Activated B cell treated with CpG ODN at 0.5 μM for 24 hours (primary cell): ENCODE measurements at places on chromosomes 12 and 14. TPM values are rescaled to one million over a fixed set of nuclear protein-coding genes. Genes with fewer than 3 reads are reported as not detected.

The PMCH gene
- total RNA-seq = not detected in 2 replicates

The ITFG2 gene
- total RNA-seq = 90.1 and 90.6 TPM in 2 replicates

The FGF6 gene
- total RNA-seq = not detected in 2 replicates

The CCDC63 gene
- not detected in 2 replicates for total RNA-seq

The ART4 gene
- not detected in 2 replicates for total RNA-seq

The ADCY4 gene
- total RNA-seq = 2.3 and 2.4 TPM in 2 replicates

The IL22 gene
- not detected in 2 replicates for total RNA-seq

The ADCK1 gene
- 8.6 and 10.4 TPM in 2 replicates for total RNA-seq

DNA sequence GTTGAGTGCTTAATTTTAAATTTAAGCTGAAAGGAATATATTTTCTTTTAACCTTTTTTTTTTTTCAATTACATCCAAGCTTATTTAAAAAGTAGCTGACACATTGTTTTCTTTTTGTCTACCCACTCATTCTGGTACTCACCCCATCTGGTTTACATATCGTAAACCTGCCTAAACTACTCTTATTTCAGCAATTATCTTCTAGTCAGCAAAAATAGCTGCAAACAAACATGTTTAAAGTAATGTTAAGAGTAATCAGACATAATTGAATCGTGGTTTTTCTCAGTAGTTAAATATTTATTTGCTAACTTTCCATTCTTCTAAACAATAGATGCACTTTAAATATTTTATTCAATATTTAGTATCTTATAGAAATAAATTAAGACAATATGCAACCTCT, 492.7 kb upstream of the MGAT4C start:
- H3K36me3 ChIP-seq = no peaks in the 10 kb centered on the region
- no peaks in the 10 kb centered on the region for H3K4me1 ChIP-seq
- H3K4me3 ChIP-seq = no peak overlapping the region
- no peaks in the 10 kb centered on the region for H3K27me3 ChIP-seq

- DNase-seq = no peak
- H3K4me3 ChIP-seq = no peak overlapping the region
- H3K36me3 ChIP-seq = peaks cover 8% of the 10 kb centered on the region
- H3K27ac ChIP-seq = no peak overlapping the region
These were observed 102.6 kb downstream of the OSBPL8 start for GRCh38 chr12:76457010-76457409.

- H3K36me3 ChIP-seq = no peaks in the 10 kb centered on the region
- no peak for DNase-seq
- no peaks in the 10 kb centered on the region for H3K27me3 ChIP-seq
- H3K4me1 ChIP-seq = no peaks in the 10 kb centered on the region
These were observed 326.7 kb downstream of the ADGRD1 start for GRCh38 chr12:131280426-131280825.

GRCh38 chr14:51787352-51787751, 73.1 kb upstream of the GNG2 start:
- H3K4me1 ChIP-seq = no peaks in the 10 kb centered on the region
- H3K27me3 ChIP-seq = peaks cover 45% of the 10 kb centered on the region
- DNase-seq = no peak
- no peak overlapping the region for H3K27ac ChIP-seq
- no peak overlapping the region for H3K4me3 ChIP-seq

- H3K36me3 ChIP-seq = no peaks in the 10 kb centered on the region
- H3K27me3 ChIP-seq = no peaks in the 10 kb centered on the region
- no peak overlapping the region for H3K27ac ChIP-seq
- H3K4me1 ChIP-seq = no peaks in the 10 kb centered on the region
These were observed 191.1 kb downstream of the CALM1 start for GRCh38 chr14:90587918-90588317.

- no peaks in the 10 kb centered on the region for H3K27me3 ChIP-seq
- H3K4me3 ChIP-seq = no peak overlapping the region
- H3K27ac ChIP-seq = no peak overlapping the region
- H3K4me1 ChIP-seq = no peaks in the 10 kb centered on the region
- H3K36me3 ChIP-seq = peaks cover 28% of the 10 kb centered on the region
These were observed 12.1 kb downstream of the MDM1 start for GRCh38 chr12:68319988-68320623.

DNA sequence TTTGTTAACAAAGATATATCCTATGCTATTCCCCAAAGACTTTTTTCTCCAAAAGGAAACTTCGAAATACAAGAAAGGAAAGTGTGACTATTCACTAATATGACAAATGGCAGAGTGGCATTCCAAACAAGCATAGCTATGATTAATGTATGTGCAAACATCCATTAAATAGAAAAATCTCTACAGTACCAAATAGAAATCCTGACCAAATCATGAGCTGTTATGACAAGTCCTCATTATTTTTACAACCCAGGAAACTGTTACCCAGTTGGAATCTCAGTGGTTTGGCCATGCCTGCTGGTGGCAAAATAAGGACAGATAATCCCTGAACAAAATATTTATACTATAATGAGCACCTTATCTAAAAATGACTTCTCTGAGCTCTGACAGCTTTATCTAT, 202.1 kb downstream of the SEC23A start:
- H3K27ac ChIP-seq = no peak overlapping the region
- H3K4me1 ChIP-seq = no peaks in the 10 kb centered on the region
- H3K27me3 ChIP-seq = no peaks in the 10 kb centered on the region

DNA sequence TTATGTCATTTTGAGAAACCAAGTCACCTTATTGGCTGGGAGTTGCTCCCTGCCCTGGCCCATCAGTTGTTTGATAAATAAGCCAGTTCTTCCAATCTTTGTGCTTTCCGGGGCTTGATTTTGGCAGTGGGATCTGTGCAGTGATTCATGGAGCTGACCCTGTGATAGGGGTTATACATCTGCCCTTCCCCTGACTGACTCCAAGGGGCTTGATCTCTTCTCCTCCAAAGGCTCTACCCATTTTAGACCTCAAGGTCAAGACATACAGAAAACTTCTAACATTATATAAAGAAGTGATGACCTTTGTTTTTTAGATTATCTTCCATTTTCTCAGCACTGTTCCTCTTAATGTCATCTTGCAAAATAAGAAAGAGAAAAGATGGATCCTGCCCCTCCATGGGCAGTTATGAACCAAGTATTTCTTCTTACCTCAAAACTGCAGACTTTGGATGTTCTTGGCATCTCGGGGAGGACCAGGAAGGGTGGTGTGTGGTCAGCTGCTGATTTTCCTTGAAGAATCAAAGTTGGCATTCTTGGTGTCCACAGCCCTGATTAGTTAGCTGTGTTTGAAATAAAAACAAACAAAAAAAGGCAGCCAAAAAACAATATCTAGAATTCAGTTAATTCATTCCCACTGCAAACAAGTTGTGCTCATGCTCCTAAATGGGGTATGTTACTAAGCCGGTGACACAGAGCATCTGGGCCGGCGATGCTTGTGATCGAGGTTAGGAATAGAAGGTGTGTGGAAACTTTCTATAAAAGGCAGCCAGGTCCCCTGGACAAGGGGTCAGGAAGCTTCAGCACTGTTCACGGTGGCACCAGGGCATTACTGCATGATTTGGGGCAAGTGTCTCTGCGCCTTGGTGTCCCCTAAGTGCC, 120.2 kb downstream of the SAMD4A start:
- no peaks in the 10 kb centered on the region for H3K36me3 ChIP-seq
- DNase-seq = no peak
- H3K4me3 ChIP-seq = no peak overlapping the region
- H3K27me3 ChIP-seq = no peaks in the 10 kb centered on the region
- no peak overlapping the region for H3K27ac ChIP-seq
- peaks cover 6% of the 10 kb centered on the region for H3K4me1 ChIP-seq

- no peaks in the 10 kb centered on the region for H3K4me1 ChIP-seq
- DNase-seq = no peak
- H3K27me3 ChIP-seq = peaks cover 3% of the 10 kb centered on the region
- no peaks in the 10 kb centered on the region for H3K36me3 ChIP-seq
These were observed 8.8 kb downstream of the SERPINA1 start for GRCh38 chr14:94379291-94380224.

DNA sequence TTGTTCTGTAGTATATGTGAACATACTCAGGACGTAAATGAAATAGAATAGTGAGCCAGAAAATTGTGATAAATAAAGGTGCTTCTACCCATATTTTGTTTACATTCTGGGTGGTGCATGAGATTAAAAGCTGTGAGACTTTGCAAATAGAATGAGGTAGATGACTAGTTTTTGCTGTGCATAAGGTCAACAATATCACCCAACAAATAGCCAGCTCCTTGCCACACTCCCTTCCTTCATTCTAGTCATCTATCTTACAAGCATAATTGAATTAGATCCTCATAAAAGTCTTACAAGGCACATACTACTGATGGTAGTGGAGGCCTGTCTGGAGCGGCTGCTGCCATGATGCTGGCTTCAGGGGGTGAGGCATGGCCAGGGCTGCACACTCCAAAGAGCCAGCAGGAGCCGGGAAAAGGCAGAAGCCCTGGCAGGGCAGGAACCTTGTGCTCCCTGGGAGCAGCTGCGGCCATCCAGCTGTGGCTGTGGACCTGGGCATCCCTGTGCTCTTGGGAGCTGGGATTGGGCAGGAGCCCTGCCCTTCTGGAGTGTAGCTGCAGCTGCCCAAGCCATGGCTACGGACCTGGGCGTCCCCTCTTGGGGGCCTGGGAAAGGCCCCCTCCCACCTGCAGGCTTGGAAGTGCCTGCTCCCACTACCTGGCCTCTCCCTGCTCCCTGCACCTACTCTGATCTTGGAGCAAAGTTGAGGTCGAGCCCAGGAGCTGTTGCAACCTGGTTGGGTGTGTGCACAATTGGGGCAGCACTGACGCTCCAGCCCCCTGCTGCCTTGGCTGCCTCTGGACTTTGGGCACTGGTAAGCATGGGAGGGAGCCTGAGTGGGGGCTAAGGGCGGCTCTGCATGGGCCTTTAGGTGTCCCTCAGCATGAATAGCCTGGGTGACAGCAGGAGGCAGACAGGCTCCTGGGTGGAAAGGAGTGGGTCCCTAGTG, 112.8 kb downstream of the DACT1 start:
- no peak overlapping the region for H3K27ac ChIP-seq
- no peaks in the 10 kb centered on the region for H3K27me3 ChIP-seq
- H3K36me3 ChIP-seq = no peaks in the 10 kb centered on the region
- H3K4me1 ChIP-seq = peaks cover 16% of the 10 kb centered on the region
- no peak overlapping the region for H3K4me3 ChIP-seq

DNA sequence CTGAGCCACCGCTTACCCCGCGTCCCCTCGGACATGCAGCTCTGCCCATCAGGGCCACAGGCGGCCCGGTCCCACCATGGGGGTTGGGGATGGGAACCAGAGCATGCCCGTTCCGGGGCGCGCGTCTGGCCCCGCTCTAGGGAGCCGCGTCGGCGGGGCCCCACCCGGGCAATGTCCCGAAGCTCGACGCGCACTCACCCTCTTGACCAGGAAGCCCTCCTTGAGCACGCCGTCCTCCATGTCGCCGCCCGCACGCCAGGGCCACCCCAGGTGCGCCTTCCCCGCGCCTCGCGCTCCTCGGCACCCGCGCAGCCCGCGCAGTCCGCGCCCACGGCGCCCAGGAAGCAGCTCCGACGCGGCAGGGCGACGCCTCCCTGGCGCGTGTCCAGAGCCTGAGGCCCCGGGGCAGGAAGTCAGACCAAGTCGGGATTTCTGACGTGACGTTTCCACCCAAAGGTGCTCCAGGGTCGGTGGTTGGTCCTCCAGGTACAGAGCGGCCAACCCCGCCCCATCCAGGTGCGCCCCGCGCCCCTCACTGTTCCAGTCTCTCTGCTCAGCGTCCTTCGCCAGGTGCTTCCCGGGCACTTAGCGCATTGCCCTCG, at the start of gene PLEK2:
Gene PLEK2, minus strand, starts transcription at position 346 of the 602 bp plus-strand sequence. Its CDS starts 106 bp downstream, at position 240.
- H3K36me3 ChIP-seq = no peaks in the 10 kb centered on the region
- no peak within 1 kb of the TSS for H3K27ac ChIP-seq
- peak within 1 kb of the TSS; percentile 42 for H3K4me3 ChIP-seq
- no peak for DNase-seq
- H3K4me1 ChIP-seq = peaks cover 12% of the 10 kb centered on the region
- H3K27me3 ChIP-seq = peaks cover 21% of the 10 kb centered on the region

GRCh38 chr12:58629376-58629775, 290.9 kb downstream of the LRIG3 start:
- DNase-seq = no peak
- no peaks in the 10 kb centered on the region for H3K4me1 ChIP-seq
- H3K36me3 ChIP-seq = no peaks in the 10 kb centered on the region
- H3K4me3 ChIP-seq = no peak overlapping the region

- H3K27me3 ChIP-seq = no peaks in the 10 kb centered on the region
- peaks cover 61% of the 10 kb centered on the region for H3K4me1 ChIP-seq
- no peaks in the 10 kb centered on the region for H3K36me3 ChIP-seq
- H3K27ac ChIP-seq = peak overlapping the region; percentile 90
These were observed 9.9 kb downstream of the DIP2B start for GRCh38 chr12:50514526-50515276.

GRCh38 chr12:26011099-26011498, 52.6 kb downstream of the RASSF8 start:
- no peaks in the 10 kb centered on the region for H3K36me3 ChIP-seq
- no peaks in the 10 kb centered on the region for H3K4me1 ChIP-seq
- peaks cover 2% of the 10 kb centered on the region for H3K27me3 ChIP-seq
- H3K4me3 ChIP-seq = no peak overlapping the region
- no peak for DNase-seq

GRCh38 chr14:99137913-99138571, 134.0 kb downstream of the BCL11B start:
- H3K27ac ChIP-seq = no peak overlapping the region
- no peak overlapping the region for H3K4me3 ChIP-seq
- H3K4me1 ChIP-seq = no peaks in the 10 kb centered on the region
- no peak for DNase-seq
- H3K36me3 ChIP-seq = no peaks in the 10 kb centered on the region
- H3K27me3 ChIP-seq = no peaks in the 10 kb centered on the region

GRCh38 chr14:22509751-22510300, 79.2 kb downstream of the DAD1 start:
- H3K4me1 ChIP-seq = peaks cover 92% of the 10 kb centered on the region
- peak overlapping the region; percentile 48 for H3K4me3 ChIP-seq
- peak overlapping the region; percentile 90 for H3K27ac ChIP-seq
- no peaks in the 10 kb centered on the region for H3K27me3 ChIP-seq
- DNase-seq = no peak
- H3K36me3 ChIP-seq = no peaks in the 10 kb centered on the region

DNA sequence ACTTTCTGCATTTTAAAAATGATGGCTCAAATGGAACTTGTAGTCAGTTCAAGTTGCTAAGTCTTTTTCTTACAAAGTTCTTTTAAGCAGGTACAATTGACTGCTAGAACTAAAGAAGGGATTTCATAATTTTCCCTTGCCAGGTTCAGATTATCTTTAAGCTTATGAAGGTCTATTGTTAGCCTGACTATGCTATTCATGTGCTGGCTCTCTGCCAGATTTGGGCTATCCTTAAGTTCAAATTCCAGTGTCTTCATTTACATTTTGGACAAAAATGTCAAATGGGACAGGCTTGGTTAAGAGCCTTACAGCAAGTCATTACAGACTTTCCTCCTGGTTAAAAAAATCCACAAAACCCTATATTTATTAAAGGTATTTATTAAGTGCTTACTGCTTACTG, 42.3 kb downstream of the INSM2 start:
- DNase-seq = no peak
- H3K27ac ChIP-seq = no peak overlapping the region
- no peak overlapping the region for H3K4me3 ChIP-seq
- no peaks in the 10 kb centered on the region for H3K27me3 ChIP-seq
- H3K36me3 ChIP-seq = peaks cover 21% of the 10 kb centered on the region

GRCh38 chr12:64688219-64688618, 71.0 kb downstream of the GNS start:
- peak overlapping the region; percentile 55 for H3K27ac ChIP-seq
- no peak for DNase-seq
- peaks cover 22% of the 10 kb centered on the region for H3K4me1 ChIP-seq
- no peak overlapping the region for H3K4me3 ChIP-seq

GRCh38 chr14:67564236-67564635, 31.1 kb downstream of the PLEKHH1 start:
- peaks cover 4% of the 10 kb centered on the region for H3K27me3 ChIP-seq
- no peak for DNase-seq
- H3K4me1 ChIP-seq = peaks cover 4% of the 10 kb centered on the region
- H3K27ac ChIP-seq = no peak overlapping the region
- no peaks in the 10 kb centered on the region for H3K36me3 ChIP-seq
- H3K4me3 ChIP-seq = no peak overlapping the region
